ENCODE measurements at places on chromosomes 1 and 21. TPM values are rescaled to one million over a fixed set of nuclear protein-coding genes. Genes with fewer than 3 reads are reported as not detected.

GRCh38 chr1:84598846-84599741, 24.9 kb upstream of the CTBS start:
- DNase-seq, result no peak

GRCh38 chr1:187588917-187589316, 760.2 kb downstream of the PLA2G4A start:
- DNase-seq, result no peak

DNA sequence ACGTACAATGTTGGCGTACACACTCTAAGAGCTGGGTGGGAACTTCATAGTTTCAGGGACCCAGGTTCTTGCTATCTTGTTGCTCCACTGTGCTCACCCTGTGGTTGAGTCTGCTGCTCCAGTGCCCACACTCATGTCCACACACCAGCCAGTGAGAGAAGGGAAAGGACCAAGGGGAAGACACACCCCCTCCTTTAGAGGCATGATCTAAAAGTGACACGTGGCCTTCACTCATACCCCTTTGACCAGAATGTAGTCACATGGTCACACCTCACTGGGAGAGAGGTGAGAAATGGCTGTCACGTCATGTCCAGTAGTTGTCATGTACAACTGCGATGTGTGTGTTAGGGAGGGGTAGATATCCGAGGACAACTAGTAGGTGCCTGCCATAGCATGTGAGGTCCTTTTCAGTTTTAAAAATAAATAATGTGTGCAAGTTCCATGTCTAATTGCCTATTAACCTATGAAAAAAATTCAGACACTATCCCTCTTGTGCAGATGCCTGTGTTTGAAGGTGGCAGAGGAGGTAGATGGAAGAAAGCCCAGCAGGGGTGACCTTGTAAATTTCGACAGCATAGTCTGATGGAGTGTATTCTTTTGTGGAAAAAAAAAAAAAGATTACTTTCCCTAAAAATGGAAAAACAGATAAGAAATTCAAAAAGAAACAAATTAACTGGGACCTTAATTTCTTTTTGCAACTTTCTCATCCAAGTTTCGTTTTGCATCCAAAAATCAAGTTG, 149.6 kb downstream of the C1orf21 start:
- DNase-seq, result no peak

GRCh38 chr1:21307663-21308305, 17.5 kb upstream of the ECE1 start:
- DNase-seq, result no peak

DNA sequence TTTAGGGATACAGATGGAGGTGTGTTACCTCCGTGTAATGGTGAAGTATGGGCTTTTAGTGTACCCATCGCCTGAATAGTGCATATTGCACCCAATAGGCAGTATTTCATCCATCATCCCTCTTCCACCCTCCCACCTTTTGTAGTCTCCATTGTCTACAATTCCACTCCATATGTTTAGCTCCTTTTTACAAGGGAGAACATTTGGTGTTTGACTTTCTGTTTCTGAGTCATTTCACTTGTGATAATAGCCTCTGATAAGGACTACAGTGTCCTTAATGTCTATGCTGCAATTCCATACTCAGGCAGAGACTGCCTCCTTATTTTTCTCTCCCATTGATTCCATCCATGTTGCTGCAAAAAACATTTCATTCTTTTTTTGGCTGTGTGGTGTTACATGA, 48.7 kb downstream of the OVGP1 start:
- no peak for DNase-seq

DNA sequence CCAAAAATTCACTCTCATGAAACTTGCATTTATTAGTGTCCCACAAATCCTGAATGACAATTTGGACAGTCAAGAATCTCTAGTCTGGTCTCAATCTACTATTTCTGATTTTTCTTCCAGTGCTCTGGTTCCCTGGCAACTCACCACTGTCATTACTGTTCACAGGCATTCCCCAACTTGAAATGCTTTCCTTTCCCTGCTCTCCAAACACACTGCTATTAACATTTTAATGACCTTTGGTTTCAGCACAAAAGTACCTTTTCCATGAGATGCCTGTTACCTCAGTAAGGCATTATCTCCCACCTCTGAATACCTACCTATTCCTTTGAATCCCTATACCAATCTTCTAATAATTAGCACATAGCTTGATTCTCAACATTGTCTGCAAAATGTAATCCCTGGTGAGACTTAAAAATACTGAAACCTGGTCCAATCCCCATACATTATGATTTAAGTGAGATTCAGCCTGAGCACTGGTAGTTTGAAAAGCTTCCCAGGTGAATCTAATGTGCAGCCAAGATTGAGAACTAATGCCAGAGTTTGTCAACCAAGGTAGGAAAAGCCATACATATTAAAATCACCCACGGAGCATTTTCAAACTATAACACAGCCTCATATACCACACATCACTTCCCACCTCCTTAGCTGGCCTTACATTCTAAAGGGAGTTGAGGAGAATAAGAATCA, 11.7 kb upstream of the ANGPTL3 start:
- DNase-seq, result no peak

GRCh38 chr1:20742671-20743070, 10.2 kb upstream of the SH2D5 start:
- no peak for DNase-seq

- no peak for DNase-seq
Measured at GRCh38 chr1:223393275-223394214, at the start of gene CCDC185. Gene CCDC185 (plus strand): TSS chr1:223393415. CDS start chr1:223393476, 61 bp downstream.

GRCh38 chr1:151831605-151832004, at the start of gene RORC:
Gene RORC (minus strand): TSS chr1:151831802. CDS start chr1:151831764, 38 bp downstream.
- DNase-seq, result no peak

DNA sequence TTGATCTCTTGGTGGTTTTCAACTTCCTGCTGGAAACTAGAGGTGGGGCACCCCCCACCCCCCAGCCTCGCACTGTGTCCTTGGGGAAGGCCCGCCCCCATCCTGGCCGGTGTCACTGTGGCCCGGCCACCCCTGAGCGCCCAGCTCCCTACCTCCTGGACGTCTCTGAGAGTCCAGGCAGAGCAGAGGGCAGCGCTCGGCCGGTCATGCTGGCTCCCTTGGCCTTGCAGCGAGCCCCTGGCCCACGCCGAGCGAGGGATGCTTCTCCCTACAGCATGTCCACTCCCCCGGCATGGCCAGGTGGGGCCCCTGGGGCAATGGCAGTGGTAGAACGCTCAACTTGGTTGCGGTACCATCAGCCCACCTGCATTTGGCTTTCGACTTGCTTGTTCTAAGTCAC, 28.7 kb upstream of the TRAPPC10 start:
- no peak for DNase-seq

- peak; percentile 46 for DNase-seq
Measured at GRCh38 chr1:27097484-27097917, 57.4 kb downstream of the SLC9A1 start.

- no peak for DNase-seq
Measured at GRCh38 chr1:83794384-83794783, 204.5 kb downstream of the TTLL7 start.

- no peak for DNase-seq
Measured at GRCh38 chr1:111624382-111624781, 4.8 kb downstream of the RAP1A start.

GRCh38 chr1:10651389-10651766, 145.1 kb downstream of the CASZ1 start:
- DNase-seq, result no peak

DNA sequence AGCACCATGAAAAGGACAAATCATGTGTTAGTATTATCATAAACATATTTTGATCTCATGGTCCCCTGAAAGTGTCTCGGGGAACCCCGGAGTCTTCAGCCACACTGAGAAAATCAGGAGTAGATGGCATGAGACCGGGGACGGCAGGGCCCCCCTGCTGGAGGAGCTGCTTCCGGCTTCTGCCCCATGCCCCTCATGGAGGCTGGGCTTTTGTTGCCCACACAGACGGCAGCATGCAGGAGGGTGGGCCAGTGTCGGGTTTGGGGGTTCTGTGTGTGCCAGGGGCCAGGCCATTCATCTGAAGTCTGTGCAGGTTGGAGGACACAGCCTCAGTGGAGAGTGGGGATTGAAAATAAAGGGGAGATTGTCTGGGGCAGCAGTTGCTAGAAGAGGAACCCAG, 75.1 kb upstream of the CD34 start:
- DNase-seq, result no peak

DNA sequence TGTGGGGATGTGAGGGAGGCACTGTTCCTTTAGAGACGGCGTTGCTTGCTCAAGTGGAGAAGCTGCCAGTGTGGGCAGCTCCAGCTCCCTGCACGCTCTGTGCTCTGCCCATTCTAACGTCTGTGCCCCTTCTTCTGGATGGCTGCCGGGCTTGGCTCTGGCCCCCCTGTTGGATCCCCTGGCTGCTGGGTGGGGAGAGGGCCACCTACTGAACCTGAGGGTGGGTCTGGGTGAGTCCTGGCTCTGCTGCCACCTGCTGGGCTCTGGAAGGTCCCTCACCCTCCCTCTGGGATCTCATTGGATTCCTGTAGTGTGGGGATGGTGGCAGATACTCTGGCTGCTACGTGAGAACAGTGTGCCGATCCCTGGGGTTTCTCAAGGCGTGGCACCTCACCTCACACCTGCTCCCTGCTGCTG, 5.0 kb downstream of the PFKL start:
- DNase-seq, result peak; percentile 48

- no peak for DNase-seq
Measured at GRCh38 chr21:22609802-22610201, 1611.6 kb downstream of the NCAM2 start.

DNA sequence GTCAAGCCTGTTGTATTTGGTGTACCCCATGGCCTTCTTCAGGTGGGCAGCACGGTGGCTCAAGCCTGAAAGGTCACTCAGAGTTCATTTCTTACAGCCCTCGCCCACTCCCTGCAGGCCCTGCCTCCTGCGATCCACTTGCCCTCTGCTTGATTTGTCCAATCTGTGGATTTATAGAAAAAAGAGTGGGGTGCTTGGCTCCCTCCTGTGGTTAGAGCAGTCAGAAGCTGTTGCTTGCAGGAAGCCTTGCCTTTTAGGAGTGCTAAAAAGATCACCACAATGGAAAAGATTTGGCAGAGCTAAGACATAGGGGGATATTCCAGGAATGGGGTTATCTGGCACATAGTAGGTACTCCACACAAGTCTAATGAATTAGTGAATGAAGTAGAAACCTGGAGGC, 108.0 kb upstream of the TRABD2B start:
- DNase-seq, result peak; percentile 33

GRCh38 chr1:188295157-188295556, 1466.4 kb downstream of the PLA2G4A start:
- DNase-seq, result peak; percentile 41

DNA sequence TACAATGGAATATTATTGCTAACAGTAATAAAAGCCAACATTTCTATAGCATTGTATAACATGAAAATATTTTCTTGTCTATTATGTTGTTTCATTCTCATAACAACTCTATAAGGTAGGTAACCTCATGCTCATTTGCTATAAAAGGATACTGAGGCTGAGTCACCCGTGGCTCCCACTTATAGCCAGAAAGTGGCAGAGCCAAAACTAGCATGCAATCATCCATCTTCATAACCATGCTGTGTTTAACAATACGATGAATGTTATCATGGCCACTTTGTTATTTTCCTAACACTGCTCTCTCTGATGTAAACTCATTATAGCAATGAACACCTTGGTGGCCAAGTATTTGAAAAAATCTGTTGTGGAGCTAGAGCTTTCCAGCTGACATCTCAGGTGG, 80.8 kb upstream of the JUN start:
- DNase-seq, result no peak

DNA sequence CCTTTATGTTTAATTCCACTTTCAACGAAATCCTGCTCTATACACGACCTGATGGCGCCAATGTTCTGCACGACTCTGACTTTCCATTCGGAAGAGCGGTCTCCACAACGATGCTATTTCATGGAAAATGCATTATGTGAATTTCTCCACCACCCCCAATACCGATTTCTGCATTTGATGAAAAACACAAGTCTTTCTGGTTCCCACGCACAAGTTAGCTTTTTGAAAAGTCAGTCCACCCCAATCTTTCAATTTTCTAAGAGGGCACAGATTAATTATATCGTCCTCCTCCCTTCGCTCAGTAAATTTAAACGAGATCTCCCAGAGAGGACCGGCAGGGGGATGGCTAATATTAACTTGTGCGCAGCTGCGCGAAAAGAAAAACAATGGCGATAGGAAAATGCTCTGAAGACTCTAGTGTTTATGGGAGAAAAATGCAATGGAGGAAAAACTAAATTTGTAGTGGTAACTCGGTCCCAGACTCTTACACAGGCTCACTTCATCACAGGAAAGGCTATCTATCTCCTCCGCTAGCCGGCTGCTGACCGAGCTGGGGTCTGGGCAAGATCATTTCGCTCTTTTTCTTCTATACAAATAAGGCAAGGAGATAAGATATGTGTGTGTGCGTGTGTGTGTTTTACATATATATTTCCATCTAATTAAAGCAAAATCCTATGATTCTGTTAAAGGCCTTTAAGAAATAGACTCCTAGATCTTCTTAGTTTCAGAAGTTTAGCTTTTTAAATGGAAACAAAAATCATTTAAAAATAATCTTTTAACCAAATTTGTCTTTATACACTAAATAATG, 1.2 kb upstream of the LHX8 start:
- no peak for DNase-seq

GRCh38 chr1:245041058-245041698, 113.6 kb upstream of the KIF26B start:
- no peak for DNase-seq

GRCh38 chr1:81978945-81979344, 178.2 kb downstream of the ADGRL2 start:
- DNase-seq, result no peak

DNA sequence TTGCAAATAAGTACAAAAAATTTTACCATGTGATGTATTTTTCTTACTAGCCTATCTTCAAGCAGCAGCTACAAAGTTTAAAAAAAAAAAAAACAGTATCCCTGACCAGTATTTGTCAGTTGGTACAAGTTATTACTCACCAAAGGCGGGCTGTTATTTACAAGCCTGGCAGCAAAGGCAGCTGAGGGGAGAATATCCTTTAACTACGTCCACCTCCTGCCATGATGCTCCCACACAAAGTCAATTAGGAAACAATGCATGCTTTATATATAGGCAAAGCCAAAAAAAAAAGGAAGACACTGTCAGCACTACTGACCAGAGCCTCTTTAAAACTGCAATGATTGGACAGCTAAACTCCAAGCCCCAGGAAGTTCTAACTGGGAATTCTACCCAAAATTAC, 13.7 kb downstream of the PSMA5 start:
- no peak for DNase-seq

GRCh38 chr1:147169840-147170674, 2.2 kb downstream of the PRKAB2 start:
- DNase-seq, result no peak

Gene FAM177B
- 1.4 TPM for total RNA-seq

Gene SLC2A1
- total RNA-seq, result 549 TPM

Gene BSND
- not detected for total RNA-seq

Gene DMBX1
- total RNA-seq, result not detected

Gene PLA2G2C
- total RNA-seq, result not detected

Gene TACSTD2
- not detected for total RNA-seq

Gene SPRR1B
- not detected for total RNA-seq

Gene IL10RB
- total RNA-seq, result 64.9 TPM

Gene KLF17
- total RNA-seq, result not detected

Gene NOL9
- 25.5 TPM for total RNA-seq

Gene TIE1
- total RNA-seq, result not detected

Gene C4BPB
- not detected for total RNA-seq

Gene HRNR
- total RNA-seq, result not detected

Gene PAQR6
- not detected for total RNA-seq

Gene IBA57
- 1.6 TPM for total RNA-seq

Data from Caki2 (cell line).